ENCODE measurements at places on chromosomes 6 and 20.

- DNase-seq = no peak
These were observed 502.8 kb upstream of the JARID2 start for GRCh38 chr6:14743144-14743473.

- no peak for DNase-seq
These were observed 440.9 kb downstream of the BTBD3 start for GRCh38 chr20:12358655-12359009.

DNA sequence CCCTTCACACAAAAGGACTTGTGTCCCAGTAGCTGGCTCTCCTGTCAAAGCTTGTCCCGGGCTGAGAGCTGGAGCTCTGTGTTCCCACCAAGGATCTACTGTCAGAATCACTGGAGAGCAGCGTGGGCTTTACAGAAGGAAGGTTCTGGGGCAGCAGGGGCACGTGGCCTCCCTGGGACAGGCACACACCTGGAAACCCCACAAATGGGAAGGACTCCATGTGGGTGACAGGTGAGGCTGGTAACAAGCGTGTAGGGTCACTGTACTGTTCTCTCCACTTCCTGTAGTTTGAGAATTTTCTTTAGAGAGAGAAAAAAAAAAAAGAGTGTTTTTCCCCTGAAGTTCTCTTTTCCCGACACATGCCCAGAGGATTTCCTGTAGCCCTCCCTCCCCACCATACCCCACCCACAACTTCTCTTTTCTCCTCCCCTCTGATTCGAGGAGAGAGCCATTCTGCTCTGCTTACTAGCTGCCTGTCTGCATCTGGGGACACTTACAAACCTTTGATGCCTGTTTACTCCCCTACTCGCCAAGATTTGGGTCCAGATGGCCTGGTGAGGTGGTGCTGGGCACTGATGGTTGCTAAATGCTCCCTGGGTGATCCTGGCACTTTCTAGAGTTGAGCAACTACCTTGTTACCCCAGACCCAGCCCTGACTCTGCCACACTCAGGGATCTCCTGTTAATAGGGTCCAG, 84.1 kb upstream of the SIRPA start:
- DNase-seq = peak; percentile 54

DNA sequence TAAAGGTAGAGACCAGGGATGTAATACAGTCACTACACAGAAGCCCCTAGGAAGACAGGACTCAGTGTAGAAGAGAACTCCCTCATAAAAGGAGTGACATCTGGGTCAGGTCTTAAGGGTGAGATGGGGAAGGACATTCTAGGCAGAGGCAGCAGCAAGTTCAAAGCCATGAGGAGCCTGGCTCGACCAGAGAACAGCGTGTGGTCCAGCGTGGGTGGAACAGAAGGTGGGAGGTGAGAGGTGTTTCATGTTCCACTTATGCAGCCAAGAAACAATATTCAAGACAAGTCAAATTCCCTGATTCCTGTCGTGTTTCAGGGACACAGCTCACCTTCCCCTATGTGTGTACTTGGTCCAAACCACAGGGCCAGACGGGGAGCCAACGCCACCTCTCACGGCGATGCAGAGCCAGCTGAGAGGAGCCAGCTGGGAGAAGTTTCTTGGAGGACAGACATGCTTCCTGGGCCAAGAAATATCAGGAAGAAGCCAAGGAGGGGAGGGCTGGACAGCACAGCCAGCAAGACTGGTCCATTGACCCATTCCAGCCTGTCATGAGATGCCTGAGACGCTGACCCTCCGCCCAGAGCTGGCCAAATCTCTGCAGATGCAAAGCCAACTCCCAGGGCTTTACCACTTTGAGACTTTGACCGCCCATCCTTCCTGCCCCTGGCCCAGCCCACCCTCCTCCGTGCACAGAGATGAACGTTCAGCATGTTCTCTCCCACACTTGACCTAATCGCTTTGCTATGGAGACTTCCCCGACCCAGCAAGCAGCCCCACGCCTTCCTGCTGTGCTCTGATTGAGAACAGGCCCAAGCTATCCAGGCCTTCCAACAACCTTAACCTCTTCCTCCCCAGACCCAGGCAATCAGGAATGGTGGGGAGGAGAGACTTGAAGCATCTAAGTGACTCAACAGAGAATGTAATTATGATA, 113.8 kb downstream of the PRND start:
- no peak for DNase-seq

DNA sequence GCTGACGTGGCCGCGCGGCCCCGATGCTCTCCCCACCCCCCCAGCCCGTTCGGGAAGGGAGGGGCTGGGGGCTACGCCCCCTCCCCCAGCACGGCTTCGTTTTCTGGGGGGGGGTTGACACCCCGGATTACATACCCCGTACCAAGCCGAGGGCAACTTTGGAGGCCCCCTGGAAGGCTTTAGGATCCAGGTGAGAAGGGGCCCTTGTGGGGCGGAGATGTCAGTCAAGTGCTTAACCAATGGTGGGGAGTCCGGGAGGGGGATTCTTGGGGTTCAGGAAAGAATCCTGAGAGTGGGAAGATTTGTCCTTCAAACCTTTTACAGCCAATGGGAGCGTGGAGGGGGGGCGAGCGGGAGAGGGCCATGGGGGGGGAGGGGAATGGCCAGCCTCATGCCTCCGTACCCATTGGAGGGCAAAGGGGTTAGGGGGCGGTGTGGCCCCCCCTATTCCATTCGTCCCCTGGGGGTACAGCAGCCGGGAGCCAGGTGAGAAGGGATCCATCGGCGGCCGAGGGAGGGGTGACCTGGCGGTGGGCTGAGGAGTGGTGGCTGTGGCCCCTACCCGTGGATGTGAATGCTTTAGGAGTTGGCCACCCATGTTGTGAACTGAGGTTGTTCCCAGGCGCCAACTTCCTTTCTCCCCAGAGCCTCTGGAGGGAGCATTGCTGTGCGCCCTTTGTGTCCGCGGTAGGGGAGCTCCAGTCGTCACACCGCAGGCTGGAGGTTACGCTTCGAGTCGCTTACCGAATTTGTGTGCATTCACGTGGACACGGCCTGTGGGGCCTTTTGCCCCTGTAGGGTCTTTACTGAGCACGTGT, 682 bp downstream of the BRD2 start:
- DNase-seq = no peak

- DNase-seq = no peak
These were observed 24.3 kb upstream of the CDH22 start for GRCh38 chr20:46332373-46333160.

DNA sequence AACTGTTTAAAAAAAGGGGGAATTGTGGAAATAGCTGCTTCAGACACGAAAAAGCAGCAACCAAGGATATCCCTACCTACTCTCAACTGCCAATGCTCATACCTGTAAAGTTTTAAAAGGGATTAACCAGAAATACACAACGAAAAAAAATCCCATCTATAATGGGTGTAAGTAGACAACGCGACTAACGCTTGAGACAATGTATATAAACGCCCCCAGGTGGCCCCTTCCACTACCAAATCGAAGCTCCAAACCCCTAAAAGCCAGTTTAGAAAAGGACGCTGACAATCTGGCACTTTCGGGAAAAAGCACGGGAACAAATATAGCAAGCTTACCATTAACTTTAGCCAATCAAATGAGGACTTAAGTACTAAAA, 94.5 kb upstream of the BTN3A2 start:
- DNase-seq = no peak

- DNase-seq = no peak
These were observed 8.3 kb upstream of the AVP start for GRCh38 chr20:3092611-3093379.

DNA sequence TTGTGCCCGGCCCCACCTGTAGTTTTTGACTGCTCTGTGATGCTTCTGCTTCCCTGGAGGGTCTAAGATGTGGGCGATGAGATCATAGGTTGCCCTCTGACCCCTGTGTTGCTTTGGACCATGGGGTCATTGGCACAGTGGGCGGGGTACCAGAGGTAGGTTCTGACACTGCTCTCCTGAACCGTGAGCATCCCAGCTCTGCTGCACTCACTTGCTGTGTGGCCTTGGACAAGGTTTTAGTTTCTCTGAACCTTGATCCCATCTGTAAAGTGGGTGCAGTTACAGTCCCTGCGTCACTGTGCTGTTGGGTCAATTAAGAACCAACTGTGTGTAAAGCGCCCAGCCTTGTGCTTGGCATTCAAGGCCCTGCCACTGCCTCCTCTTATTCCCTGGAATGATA, 30.9 kb downstream of the SRC start:
- DNase-seq = no peak

DNA sequence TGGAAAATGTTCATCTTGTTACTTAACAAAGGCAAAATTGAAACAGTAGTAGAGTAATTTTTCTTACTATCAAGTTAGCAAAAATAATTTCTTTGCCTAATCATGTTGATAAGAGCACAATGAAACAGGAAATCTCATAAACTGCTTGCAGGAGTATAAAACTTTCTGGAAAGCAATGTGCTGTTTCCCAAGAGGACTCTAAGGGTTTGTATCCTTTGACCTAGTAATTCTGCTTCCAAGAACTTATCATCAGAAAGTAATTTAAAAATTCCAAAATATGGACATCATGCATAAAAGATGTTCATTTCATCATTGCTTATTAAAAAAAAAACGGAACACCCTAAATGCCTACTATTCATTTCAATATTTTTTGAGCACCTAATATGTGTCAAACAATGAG, 46.1 kb upstream of the TNFAIP3 start:
- DNase-seq = no peak

DNA sequence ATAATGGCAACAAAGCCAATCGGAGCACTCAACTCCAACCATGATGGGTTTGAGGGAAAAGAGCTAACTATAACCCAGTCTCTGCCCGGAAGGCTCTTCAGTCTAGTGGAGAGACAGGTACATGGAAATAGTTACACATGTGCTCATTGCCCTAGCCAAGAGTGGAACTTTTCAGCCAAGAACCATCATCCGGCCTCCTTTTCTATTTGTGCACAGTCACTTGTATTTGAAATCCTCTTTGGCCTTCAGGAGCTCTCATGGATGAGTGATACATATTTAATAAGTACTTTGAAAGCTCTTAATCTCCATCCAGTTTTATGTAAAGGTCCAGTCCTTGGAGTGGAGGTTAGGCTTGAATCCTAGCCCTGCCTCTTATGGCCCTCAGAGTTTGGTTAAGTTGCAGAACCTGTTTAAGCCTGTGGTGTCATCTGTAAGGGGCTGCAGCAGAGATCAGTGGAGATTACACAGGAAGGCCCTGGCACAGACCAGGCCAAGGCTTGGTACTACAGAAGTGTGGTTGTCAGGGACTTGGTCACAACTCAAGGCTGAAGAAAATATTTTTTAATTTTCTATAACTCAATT, 72.3 kb upstream of the SMLR1 start:
- no peak for DNase-seq

DNA sequence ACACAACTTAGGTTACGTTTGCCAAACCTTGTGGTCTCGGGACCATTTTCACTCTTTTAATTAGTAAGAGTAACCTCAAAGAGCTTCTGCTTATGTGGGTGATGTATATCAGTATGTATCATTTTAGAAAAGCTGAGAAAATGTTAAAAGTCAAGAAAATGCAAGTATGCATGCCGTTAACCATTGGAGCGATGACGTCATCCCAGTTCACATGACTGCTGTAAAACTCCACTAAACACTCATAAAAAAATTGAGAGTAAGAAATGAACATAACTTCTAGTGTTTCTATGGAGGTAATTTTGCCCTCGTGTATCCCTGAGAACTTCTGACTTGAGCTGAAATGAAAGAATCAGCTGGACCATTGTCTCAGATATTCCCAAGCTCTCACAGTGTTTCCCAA, 250.0 kb upstream of the CDH4 start:
- no peak for DNase-seq
